ENCODE measurements at places on chromosomes 12 and 14.

DNA sequence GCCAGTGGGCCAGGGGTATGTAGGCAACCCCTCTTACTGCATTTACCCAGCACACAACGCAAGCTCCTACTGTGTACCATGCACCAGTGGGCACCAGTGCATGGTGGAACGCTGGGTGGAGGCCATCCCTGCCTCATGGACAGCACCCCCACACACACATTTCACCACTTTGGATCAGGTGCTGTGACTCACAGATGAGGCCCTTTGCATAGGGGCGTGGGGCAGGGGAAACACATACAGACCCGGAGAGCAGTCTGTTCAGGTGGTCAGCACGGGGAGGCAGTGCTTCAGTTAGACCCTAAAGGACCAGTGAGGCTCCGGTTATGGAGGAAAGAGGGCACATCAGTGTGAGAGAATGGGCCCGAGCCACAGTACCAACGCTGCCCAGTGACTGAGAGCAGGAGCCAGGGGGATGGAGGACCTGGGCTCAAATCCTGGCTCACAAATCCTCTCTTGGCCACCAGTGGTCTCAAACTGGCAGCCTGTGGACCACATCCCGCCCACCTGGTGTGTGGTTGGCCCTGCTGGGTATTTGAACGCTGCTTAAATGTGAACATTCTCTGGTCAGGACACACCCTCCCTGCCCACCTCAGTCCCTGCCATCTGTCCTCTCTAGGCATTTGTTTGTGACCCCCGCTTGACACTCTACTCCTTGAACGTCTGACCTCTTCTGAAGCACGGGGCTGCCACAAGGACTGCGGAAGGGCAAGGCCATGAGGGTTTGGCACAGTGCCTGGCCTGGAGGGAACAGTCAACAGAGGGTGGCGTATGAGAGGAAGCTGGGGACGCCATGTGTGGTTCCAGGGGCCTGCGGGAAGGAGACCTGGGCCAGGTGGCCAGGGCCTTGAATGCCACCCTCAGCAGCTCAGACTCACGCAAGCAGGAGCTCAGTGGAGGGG is 46.7 kb downstream of the FAM222A start:
- peaks cover 7% of the 10 kb centered on the region for H3K36me3 ChIP-seq
- H3K27ac ChIP-seq, result no peak overlapping the region
- H3K27me3 ChIP-seq, result peaks cover 4% of the 10 kb centered on the region
- no peak overlapping the region for H3K4me3 ChIP-seq

- no peaks in the 10 kb centered on the region for H3K4me1 ChIP-seq
- H3K4me3 ChIP-seq, result no peak overlapping the region
- H3K36me3 ChIP-seq, result no peaks in the 10 kb centered on the region
- no peaks in the 10 kb centered on the region for H3K27me3 ChIP-seq
Measured at GRCh38 chr12:76135456-76135855, 51.0 kb upstream of the NAP1L1 start.

- no peak overlapping the region for H3K4me3 ChIP-seq
- no peak overlapping the region for H3K27ac ChIP-seq
- H3K27me3 ChIP-seq, result no peaks in the 10 kb centered on the region
- H3K36me3 ChIP-seq, result no peaks in the 10 kb centered on the region
Measured at GRCh38 chr14:98890556-98891340, 381.2 kb downstream of the BCL11B start.

DNA sequence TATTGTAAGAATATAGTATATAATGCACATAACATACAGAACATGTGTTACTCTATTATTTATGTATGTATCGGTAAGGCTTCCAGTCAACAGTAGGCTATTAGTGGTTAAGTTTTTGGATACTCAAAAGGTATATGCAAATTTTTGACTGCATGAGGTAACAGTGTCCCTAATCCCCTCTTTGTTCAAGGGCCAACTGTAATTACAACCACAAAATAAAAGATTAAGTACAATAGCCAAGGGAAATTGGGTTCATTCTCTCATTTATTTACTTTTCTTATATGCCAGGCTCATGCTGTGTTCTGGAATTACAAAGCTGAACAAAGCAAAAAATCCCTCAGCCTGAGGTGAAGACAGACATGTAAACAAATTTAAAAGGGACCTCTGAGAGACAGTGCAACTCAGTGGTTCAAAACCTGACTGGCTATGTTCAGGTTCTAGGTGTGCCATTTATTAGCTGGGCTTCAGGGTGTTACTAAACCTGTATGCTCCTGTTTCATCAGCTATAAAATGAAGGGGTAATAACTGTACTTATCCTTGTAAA is 43.4 kb upstream of the TSPAN8 start:
- H3K27me3 ChIP-seq, result no peaks in the 10 kb centered on the region
- H3K4me1 ChIP-seq, result no peaks in the 10 kb centered on the region
- no peaks in the 10 kb centered on the region for H3K36me3 ChIP-seq
- no peak for DNase-seq
- no peak overlapping the region for H3K4me3 ChIP-seq

GRCh38 chr12:11150832-11151231 is 16.4 kb upstream of the TAS2R30 start:
- H3K36me3 ChIP-seq, result peaks cover 40% of the 10 kb centered on the region
- DNase-seq, result no peak
- H3K27ac ChIP-seq, result no peak overlapping the region
- H3K4me1 ChIP-seq, result no peaks in the 10 kb centered on the region

GRCh38 chr14:93044556-93044955 is 71.2 kb downstream of the ITPK1 start:
- DNase-seq, result no peak
- H3K36me3 ChIP-seq, result peaks cover 16% of the 10 kb centered on the region
- H3K27ac ChIP-seq, result no peak overlapping the region
- peaks cover 72% of the 10 kb centered on the region for H3K4me1 ChIP-seq

- peak overlapping the region; percentile 100 for H3K4me3 ChIP-seq
- H3K4me1 ChIP-seq, result peaks cover 20% of the 10 kb centered on the region
- no peaks in the 10 kb centered on the region for H3K27me3 ChIP-seq
- peaks cover 65% of the 10 kb centered on the region for H3K36me3 ChIP-seq
- DNase-seq, result no peak
- H3K27ac ChIP-seq, result peak overlapping the region; percentile 99
Measured at GRCh38 chr12:92146497-92147224, 1.0 kb upstream of the BTG1 start.

DNA sequence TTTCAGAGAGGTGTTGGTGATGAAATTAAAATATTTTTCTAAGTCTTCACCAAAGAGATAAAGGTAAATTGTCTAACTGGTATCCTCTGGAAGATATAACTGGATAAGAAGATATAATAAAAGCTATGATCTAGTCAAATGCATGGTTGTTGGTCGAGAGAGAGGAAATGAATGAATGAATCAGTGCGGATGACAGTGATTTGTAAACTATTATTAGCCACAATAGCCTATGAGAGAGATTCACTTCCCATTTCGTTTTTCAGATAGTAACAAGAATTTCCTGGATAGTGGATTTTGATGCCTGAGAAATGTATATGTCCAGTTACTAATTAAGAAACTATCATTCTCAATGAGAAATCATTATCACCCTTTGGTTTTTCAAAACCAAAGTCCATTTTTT is 63.1 kb downstream of the HEATR5A start:
- H3K4me3 ChIP-seq, result no peak overlapping the region
- no peak overlapping the region for H3K27ac ChIP-seq
- H3K36me3 ChIP-seq, result no peaks in the 10 kb centered on the region
- H3K27me3 ChIP-seq, result no peaks in the 10 kb centered on the region
- H3K4me1 ChIP-seq, result no peaks in the 10 kb centered on the region

GRCh38 chr12:12705838-12706520 is 10.0 kb upstream of the GPR19 start:
- DNase-seq, result peak; percentile 72
- H3K4me1 ChIP-seq, result peaks cover 21% of the 10 kb centered on the region
- H3K4me3 ChIP-seq, result no peak overlapping the region
- peaks cover 5% of the 10 kb centered on the region for H3K36me3 ChIP-seq
- H3K27me3 ChIP-seq, result no peaks in the 10 kb centered on the region
- H3K27ac ChIP-seq, result no peak overlapping the region

DNA sequence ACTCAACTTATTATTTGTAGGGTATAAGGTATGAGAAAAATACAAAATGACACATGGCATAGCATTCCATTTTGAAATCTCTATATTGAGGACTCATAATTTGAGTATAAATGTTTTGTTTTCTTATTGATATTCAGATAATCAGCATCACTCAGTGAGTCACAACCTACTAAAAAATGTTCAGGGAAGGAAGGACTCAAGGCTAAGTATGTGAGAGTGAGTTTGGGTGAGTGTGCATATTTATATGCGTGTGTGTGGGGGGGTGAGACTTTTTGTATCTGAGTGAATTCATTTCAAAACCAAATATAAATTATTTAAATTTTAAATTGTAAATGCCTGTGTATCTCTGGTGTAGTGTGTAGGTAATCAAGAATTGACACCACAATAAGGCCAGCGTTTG is 87.8 kb upstream of the PRKD1 start:
- no peaks in the 10 kb centered on the region for H3K4me1 ChIP-seq
- no peaks in the 10 kb centered on the region for H3K36me3 ChIP-seq
- no peaks in the 10 kb centered on the region for H3K27me3 ChIP-seq
- no peak for DNase-seq

DNA sequence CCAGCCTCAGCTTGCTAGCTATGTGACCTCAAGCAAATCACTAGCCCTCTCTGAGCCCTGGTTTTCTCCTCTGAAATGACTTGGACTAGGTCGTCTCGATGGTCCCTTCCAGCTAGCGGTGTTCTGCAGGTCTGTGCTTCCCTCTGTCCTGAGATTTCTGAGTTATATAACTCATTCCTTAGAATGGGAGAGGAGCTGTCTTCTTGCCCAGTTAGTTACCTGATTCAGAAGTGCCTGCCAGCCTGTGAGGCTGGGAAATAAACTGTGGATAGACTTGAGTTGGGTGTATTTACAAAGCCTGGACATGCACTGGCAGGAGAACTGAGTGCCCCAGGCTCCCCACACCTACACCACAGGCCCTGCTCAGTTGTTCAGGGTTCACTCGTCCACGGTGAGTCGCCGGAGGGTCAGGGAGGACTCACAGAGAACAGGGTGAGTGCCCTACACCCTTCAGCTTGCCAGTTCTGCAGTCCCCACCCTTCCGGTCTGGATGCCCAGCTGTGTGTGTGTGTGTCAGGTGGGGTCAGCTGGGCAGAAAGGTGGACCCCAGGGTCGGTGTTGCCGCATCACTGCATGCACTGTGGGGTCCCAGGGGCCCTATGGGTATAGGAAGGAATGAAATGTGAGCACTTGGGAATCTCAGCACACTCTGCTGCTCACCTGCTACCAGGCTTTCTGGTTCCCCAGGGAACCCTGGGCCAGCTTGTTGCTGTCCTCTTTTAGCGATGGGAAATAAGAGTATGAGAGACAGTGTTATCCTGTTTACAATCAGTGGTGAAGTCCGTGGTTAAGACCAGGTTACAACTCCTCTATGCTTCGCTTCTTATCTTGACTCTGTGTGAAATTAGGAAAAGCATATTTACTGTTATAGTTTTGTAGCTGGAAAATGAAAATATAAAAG is 348.2 kb downstream of the DPF3 start:
- DNase-seq, result no peak
- H3K27me3 ChIP-seq, result peaks cover 28% of the 10 kb centered on the region
- no peak overlapping the region for H3K27ac ChIP-seq
- H3K36me3 ChIP-seq, result no peaks in the 10 kb centered on the region

GRCh38 chr12:128513331-128513730 is 246.4 kb downstream of the TMEM132C start:
- H3K4me1 ChIP-seq, result no peaks in the 10 kb centered on the region
- H3K27ac ChIP-seq, result no peak overlapping the region
- H3K27me3 ChIP-seq, result no peaks in the 10 kb centered on the region
- no peak for DNase-seq
- no peaks in the 10 kb centered on the region for H3K36me3 ChIP-seq
- no peak overlapping the region for H3K4me3 ChIP-seq

DNA sequence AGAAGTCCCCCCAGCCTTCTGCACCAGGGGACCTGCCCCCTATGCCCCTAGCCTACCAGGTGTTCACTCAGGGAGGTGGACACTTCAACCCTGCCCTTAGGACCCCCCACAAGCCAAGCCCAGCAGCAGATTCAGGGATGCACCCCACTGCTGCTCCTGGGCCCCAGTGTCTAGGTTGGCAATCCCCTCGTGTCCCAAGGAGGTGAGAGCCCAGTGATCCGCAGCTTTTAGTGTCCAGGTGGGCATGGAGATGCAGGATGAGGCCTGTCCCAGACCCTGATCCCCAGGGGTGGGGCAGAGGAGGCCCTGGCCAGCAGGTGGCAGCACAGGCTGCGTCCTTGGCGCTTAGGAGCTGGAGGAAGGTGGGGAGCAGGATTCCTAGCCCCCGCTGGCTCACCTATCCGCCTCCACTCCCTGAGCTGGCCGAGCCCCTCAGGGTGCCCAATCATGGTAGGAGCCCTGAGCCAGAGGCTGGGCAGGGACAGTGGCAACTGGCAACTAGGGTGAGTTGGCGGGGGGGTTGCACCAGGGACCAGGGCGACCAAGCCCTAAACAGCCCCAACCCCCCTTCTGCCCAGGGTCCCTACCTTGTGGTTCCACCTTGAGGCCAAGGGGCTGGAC is 4.1 kb downstream of the CKB start:
- H3K36me3 ChIP-seq, result no peaks in the 10 kb centered on the region
- DNase-seq, result peak; percentile 65
- H3K4me3 ChIP-seq, result no peak overlapping the region
- H3K4me1 ChIP-seq, result peaks cover 18% of the 10 kb centered on the region
- H3K27ac ChIP-seq, result no peak overlapping the region

DNA sequence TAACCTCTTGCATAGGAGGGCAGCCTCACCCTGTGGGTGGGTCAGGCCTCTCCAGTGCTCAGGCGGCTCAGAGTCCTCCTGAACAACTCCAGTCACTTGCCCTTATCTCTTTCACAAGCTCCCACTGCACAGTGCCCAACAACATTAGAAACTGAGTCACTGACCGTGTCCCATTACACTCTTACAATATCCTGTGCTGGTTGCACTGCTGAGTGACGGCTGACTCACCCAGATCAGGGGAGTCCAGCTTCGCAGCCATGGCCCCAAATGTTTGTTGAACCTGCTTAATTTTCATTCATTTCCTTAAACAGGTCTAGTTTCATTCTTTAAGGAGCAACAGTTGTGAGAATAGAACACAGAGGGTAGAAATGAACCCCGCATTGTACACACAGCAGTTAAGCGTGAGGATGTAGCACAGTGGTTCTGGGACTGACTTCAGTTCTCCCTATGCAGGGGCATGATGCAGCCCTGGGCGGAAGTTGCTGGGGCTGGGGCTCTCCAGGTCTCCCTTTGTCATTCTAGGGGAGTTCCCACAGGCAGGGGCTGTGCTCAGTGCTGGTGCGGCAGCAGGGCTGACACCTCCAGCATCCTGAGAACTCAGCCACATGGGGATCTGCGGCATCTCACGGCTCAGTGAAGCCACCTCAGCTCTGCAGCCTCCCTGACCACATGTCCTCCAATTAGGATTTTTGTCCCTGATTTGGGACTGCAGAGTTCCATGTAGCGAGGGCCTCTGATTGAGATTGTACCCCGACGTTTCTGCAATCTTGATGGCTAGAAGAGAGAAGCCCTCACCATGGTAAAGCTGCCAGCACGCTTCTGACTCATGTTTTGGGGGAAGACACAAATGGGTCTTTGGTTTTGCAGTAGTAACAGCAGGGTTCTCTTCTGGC is 16.1 kb downstream of the GPR68 start:
- H3K27me3 ChIP-seq, result no peaks in the 10 kb centered on the region
- H3K36me3 ChIP-seq, result peaks cover 79% of the 10 kb centered on the region
- peak overlapping the region; percentile 75 for H3K4me3 ChIP-seq
- H3K4me1 ChIP-seq, result peaks cover 96% of the 10 kb centered on the region
- DNase-seq, result peak; percentile 87
- peak overlapping the region; percentile 97 for H3K27ac ChIP-seq

GRCh38 chr12:112185093-112185923 is 59.9 kb downstream of the TRAFD1 start:
- no peak overlapping the region for H3K4me3 ChIP-seq
- DNase-seq, result no peak
- H3K4me1 ChIP-seq, result peaks cover 9% of the 10 kb centered on the region
- no peaks in the 10 kb centered on the region for H3K27me3 ChIP-seq
- H3K27ac ChIP-seq, result no peak overlapping the region
- H3K36me3 ChIP-seq, result peaks cover 19% of the 10 kb centered on the region

- H3K36me3 ChIP-seq, result no peaks in the 10 kb centered on the region
- H3K4me3 ChIP-seq, result no peak overlapping the region
- peaks cover 7% of the 10 kb centered on the region for H3K4me1 ChIP-seq
- no peak overlapping the region for H3K27ac ChIP-seq
- no peak for DNase-seq
- peaks cover 55% of the 10 kb centered on the region for H3K27me3 ChIP-seq
Measured at GRCh38 chr14:103056322-103057027, 874 bp downstream of the CDC42BPB start.

Data from activated CD8-positive, alpha-beta T cell treated with anti-CD3 and anti-CD28 coated beads, Interleukin-2, amount 10 ng/mL, durations not matched to agents 7 days and 5 days (primary cell).